ENCODE measurements at places on chromosomes 4 and X. TPM values are rescaled to one million over a fixed set of nuclear protein-coding genes. Genes with fewer than 3 reads are reported as not detected.

Gene HSD17B13
- total RNA-seq = 0.16 TPM

Gene SHOX
- 0.21 TPM for total RNA-seq

GRCh38 chr4:120927801-120928409, 5.4 kb upstream of the PRDM5 start:
- H3K4me3 ChIP-seq = no peak overlapping the region
- no peaks in the 10 kb centered on the region for H3K4me1 ChIP-seq
- no peak for DNase-seq
- H3K27ac ChIP-seq = no peak overlapping the region
- no peaks in the 10 kb centered on the region for H3K27me3 ChIP-seq
- no peaks in the 10 kb centered on the region for H3K36me3 ChIP-seq

GRCh38 chrX:49039598-49040375, 3.4 kb downstream of the TFE3 start:
- peaks cover 33% of the 10 kb centered on the region for H3K4me1 ChIP-seq
- H3K27ac ChIP-seq = peak overlapping the region; percentile 98
- H3K27me3 ChIP-seq = no peaks in the 10 kb centered on the region
- peak overlapping the region; percentile 91 for H3K4me3 ChIP-seq
- DNase-seq = peak; percentile 88
- H3K36me3 ChIP-seq = peaks cover 22% of the 10 kb centered on the region

DNA sequence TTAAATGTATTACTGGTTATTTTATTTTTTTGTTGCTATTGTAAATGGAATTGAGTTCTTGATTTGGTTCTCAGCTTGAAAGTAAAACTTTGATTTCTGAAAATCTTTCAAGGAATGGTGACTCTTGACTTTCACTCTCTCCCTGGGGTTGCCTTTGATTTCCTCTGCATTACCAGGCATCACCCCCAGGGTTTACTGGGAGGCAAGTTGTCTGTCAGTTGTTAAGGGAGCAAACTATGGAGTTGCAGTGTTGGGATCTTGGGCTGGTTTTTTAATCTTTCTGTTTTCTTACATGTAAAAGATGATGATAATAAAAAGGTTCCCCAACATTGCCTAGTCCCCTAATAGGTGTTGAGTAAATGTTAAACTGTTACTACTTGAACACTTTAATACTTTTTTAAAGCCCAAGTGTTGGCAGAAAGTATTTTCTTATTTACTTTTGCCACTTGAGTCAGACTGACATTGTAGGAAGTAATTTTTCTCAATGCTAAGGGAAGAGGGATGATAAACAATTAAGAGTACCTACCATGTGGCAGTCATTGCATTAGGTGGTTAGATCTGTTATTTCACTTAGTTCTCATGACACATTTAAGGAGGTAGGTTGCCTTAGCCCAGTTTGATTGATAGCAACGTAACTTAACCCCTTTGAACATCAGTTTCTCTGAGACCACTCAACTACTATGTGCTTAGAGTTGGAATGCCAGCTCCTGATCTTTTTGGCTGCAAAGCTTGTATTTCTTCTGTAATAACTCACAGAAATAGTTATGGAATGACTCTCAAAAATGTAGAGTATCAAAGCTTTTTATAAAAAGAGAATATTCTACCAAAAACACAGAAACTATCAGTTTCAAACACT, 67.1 kb downstream of the DCLK2 start:
- peaks cover 55% of the 10 kb centered on the region for H3K4me1 ChIP-seq
- H3K27ac ChIP-seq = peak overlapping the region; percentile 75
- no peaks in the 10 kb centered on the region for H3K27me3 ChIP-seq
- no peak for DNase-seq

Gene GAGE2A
- not detected for total RNA-seq

- H3K27me3 ChIP-seq = no peaks in the 10 kb centered on the region
- no peak overlapping the region for H3K27ac ChIP-seq
- no peaks in the 10 kb centered on the region for H3K36me3 ChIP-seq
- DNase-seq = no peak
Observed at GRCh38 chrX:19775830-19776485, 111.4 kb downstream of the SH3KBP1 start.

Data from osteocyte (in vitro differentiated cells).